ENCODE measurements at places on chromosomes 1 and 21.

DNA sequence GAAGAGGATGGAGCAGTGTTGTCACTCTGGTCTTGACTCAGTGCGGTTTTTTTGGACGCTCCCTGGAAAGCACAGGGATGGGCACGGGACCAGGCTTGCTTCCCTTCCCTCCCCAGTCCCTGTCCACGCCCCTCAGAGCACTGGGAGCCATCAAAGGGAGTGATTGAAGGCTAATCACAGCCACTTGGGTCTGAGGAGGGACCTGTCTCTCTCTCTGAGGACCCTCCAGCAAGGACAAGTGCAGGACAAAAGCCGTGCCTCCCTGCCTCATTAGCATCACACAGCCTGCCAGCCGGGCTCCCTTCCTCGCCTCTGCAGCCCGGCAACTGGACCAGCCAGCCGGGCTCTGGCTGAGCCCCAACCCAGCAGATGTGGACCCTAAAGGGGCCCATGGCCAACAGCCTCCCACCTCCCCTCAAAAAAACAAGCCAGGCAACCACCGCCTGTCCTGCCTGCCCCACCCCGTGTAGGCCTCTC is 18.6 kb upstream of the PDZK1IP1 start:
- no peak for DNase-seq

DNA sequence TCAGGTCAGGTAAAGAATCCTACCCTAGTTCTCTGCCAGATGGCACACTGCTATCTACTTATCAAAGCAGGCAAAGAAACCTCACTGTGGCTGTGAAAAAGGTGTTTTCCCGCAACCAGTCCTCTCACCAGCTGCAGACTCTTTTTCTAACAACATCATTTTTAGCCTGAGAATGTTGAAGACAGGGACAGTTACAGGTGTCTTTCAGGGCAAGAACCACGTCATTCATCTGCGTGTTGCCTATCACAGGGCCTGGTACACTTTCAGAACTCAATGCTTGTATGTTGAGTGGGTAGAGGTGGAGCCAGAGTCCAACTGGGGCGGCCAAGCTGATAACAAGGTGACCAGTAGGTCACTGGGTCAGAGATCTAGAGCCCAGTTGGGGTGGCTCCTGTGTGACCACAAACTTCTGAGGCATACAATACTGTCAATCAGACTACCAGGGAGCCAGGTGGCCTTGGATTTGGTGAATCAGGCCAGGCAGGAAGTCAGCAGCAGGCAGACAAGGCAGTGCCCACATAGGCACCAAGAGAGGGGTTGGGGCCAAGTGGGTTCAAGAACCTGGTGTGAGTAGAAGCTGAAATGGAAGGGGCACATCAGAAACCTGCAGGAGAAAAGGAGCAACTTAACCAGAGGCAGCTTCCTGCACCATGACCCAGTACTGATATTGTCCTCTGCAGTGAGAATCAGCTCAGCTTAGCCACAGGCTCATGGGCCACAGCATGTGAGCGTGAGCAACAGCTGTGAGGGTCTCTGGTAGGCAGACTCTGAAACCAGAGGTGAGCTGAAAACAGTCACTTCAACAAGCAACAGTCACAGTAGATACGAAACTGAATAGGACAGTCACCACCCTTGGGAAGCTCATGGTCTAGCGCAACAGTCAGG is 123.6 kb downstream of the DTL start:
- DNase-seq, result no peak

DNA sequence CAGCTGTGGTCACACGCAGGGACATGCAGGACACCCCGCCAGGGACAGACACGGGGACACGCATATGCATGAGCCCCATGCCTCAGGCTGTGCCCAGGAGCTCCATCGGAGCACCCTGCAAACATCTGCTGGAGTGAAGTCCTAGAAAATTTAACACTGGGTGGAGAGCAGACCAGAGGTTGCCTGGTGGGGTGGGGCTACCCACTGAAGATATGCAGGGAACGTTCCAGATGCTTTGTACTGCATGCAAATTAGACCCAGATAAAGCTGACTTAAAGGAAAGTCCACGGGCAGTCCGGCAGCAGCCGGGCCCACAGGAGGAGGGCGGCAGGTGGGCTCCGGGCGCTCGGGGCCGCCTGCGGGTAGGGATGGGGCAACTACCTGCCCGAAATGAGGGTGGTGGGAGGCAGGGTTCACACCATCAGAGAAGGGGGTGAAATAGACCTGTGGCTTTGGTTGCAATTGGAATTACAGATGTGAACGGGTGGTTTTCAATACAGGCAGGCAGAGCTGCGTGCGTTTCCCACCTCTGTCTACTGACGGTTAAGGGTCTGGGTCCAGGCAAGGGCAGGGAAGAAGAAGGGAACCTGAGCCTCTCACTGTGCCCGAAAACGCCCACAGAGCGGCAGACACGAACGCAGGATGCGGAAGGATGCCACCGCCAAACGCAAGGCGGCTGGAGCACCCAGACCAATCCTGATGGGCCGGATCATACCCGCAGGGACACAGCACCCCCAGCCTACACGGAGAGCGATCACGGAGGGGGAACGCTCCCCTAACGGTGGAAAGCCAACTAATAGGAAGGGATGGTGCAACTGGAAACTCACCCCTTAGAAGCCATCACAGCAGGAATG is 21.0 kb downstream of the CFAP74 start:
- no peak for DNase-seq

DNA sequence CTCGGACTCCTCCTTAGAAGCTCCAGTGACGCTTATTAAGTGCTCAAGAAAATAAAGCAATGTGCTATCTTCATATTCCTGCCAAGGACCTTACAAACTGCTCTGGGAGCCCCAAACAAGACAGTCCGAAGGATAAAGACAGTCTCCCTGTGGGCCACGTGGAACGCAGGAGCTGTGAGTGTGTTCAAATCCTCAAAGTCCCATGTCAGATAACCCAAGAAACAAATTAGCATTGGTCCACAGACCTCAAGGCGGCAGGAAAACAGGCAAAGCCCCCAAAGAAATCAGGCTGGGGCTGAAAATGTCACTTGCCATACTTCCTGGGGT is 3.0 kb upstream of the NAV1 start:
- DNase-seq, result no peak

- no peak for DNase-seq
Measured at GRCh38 chr21:32728848-32729247, 1.0 kb upstream of the SYNJ1 start.

- DNase-seq, result no peak
Measured at GRCh38 chr1:117044217-117044616, 15.9 kb upstream of the TTF2 start.

DNA sequence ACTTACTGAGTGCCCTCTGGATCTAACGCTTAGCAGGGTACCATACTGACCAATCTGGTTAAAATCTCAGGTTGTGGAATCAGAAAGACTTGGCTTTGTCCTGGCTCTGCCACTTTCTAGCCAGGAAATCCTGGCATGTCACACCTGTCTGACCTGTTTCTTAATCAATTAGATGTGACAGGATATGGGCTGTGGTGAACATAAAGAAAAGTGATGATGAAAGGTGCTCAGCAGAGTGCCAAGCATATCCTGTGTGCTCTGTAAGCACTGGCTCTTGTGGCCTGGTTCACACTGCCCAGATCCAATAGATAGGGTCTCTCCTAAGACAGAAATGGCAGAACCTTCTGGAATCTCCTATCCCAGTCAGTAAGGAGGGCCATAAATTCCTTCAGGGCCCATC is 53.9 kb downstream of the PHC2 start:
- no peak for DNase-seq

- DNase-seq, result no peak
Measured at GRCh38 chr1:101509370-101509769, 272.6 kb downstream of the S1PR1 start.

DNA sequence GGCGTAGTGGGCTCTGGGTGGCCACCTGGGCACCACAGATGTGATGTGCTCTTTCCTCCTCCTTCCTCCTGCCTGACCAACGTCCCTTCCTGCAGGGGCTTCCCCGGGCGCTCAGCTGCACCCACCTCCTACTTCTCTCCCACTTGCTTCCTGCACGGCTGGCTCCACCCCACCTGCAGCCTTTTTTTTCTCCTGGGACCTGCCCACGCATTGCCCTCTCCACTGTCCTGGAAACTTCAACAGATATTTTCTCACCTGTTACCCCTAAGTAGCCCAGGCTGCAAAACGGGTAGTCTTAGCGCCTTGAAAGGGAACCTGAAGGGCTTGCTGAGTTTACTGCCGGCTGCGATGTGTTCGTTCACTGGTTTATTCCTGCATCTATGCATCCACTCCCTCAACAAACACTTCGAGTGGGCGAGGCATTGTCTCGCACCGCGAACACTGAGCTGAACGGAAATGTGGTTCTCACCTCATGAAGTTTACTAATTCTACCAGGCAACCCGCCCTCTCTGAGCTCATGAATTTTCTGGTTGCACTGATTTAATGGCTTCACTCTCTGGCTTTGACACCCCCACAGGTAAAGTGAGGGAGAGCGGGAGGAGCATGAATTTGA is 23.6 kb downstream of the ZBTB18 start:
- DNase-seq, result no peak

- no peak for DNase-seq
Measured at GRCh38 chr1:20210736-20211460, 24.6 kb upstream of the PLA2G2C start.

- DNase-seq, result no peak
Measured at GRCh38 chr1:89175601-89176256, at the start of gene GBP7. Gene GBP7, minus strand, starts transcription at chr1:89176003. Its CDS starts 4,068 bp downstream, at chr1:89171935.

GRCh38 chr1:27342778-27343638 is 1.2 kb downstream of the SYTL1 start:
- DNase-seq, result no peak

DNA sequence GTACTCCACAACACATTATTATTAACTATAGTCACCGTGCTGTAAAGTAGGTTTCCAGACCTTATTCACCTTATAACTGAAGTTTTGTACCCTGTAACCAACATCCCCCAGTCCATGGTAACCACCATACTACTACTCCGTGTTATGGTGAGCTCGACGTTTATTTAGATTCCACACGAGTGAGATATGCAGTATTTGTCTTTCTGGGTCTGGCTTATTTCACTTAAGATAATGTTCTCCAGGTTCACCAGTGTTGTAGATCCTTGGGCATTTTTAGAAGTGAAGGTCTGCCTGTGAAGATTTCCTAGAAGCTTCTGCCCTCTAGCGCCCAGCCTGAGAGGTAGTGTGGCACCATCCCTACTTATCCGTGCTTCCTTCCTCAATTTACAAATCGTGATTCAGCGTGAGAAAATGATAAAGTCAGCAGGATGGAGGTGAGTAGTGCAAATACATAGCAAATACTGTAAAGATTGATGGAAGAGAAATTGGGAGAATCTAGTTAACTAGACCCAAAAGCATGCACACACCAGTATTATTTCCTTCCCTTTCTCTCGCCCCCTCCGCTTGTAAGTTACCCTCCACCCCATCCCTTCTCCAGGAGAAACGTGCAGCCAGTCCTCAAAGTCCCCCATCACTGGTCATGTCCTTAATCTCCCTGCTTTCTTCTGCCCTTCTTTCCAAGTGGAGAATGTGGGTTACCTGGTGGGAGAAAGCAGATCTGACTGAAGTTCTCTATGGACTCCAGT is 36.0 kb upstream of the DISC1 start:
- peak; percentile 87 for DNase-seq

- no peak for DNase-seq
Measured at GRCh38 chr1:175287849-175288248, 95.3 kb upstream of the KIAA0040 start.

DNA sequence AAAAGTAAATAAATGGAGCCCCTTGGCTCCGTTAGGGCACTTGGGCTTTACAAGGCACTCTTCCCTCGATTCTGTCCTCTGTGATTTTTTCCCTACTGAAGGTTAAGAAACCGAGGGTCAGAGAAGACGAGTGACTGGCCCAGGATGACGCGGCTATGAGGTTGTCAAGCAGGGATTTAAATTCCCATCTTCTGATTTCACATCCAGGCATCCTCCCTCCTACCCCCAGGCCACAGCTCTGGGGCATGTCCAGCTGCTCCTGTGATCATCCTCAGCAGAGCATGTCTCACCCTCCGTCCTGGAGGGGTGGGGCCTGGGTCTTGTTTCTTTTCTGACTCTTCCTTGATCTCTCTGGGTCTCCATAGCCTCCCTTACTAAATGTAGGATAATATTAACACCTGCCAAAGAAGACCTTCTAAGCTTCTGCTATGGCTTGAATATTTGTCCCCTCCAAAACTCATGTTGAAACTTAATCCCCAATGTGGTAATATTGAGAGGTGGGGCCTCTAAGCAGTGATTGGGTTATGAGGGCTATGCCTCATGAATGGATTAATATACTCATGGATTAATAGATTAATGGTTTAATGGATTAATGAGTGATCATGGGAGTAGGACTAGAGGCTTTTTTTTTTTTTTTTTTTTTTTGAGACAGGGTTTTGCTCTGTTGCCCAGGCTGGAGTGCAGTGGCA is 4.6 kb downstream of the CRYBG2 start:
- peak; percentile 52 for DNase-seq

DNA sequence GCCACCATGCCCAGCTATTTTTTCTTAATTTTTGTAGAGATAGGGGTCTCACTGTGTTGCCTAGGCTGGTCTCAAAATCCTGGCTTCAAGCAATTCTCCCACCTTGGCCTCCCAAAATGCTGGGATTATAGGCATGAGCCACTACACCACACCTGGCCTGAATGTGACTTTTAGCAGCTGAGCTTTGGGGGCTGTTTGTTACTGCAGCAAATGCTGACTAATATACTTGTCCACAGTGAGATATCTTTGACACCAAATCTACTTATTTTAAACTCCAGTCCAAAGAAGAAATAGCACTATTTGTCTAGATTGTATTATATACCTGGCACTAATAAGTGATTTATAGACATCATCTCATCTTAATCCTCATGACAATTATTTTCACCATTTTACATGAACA is 30.5 kb downstream of the LRRC52 start:
- DNase-seq, result no peak

GRCh38 chr21:20419772-20420171 is 578.4 kb upstream of the NCAM2 start:
- no peak for DNase-seq

GRCh38 chr1:9843576-9843945 is 19.8 kb upstream of the CLSTN1 start:
- DNase-seq, result no peak

GRCh38 chr1:235911300-235911662 is 44.6 kb upstream of the LYST start:
- DNase-seq, result no peak

DNA sequence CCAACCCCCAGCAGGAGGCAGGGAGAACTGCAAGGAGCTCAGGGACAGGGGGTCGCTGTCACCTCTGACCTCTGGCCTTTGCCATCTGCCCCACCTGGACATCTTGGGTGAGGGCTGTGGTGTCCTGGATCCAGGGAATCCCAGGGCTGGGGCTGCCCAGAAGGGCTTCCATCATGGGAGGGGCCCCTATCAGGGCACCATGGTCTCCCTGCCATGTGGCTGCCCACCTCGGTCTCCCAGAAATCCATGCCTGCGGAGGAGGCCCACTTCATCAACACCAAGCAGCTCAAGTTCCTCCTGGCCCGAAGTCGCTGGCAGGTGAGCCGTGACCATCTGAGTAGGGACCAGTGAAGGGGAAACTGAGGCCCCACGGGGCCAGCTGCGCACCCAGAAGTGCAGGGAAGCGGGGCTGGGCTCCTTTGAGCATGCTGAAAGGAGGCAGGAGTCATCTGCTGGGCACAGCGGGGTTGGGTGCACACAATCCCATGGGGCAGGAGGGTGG is 36.1 kb downstream of the TRIM11 start:
- no peak for DNase-seq

DNA sequence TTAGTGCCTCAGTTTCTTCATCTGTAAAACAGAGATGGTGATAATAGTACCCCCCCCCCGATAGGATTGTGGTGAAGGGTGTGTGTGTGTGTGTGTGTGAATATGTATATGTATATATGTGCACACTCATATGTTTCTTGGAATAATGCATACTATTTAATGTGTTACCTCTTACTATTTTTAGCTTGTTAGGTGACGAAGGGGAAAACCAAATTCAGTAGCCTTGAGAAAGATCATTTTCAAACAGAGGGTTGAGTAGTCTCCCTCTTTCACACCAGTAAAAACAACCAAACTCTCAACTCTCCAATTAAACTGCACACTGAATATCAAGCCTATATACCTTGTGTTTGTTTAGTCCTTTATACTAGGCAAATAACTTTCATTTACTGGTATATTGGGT is 75.7 kb downstream of the NTMT2 start:
- DNase-seq, result no peak

Measured in choroid plexus epithelial cell (primary cell).